ENCODE measurements at places on chromosomes 13 and 19.

DNA sequence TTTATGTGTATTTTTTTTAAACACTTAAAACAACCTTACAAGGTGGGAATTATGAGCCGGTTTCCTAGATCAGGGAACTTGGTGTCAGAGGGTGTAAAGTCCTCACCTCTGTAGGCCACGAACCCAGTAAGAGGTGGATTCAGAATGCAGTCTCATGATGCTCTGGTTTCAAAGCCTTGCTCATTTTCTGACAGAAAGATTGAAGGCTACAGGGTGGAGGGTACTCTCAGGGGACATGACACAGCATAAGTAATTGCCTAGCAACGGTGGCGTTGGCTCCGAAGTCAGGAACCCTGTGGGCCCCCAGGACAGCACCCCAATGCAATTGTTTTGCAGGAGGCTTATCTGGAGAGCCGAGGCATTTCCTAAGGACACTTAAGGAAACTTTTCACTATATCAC lies 794.7 kb downstream of the EFNB2 start:
- DNase-seq, result no peak

DNA sequence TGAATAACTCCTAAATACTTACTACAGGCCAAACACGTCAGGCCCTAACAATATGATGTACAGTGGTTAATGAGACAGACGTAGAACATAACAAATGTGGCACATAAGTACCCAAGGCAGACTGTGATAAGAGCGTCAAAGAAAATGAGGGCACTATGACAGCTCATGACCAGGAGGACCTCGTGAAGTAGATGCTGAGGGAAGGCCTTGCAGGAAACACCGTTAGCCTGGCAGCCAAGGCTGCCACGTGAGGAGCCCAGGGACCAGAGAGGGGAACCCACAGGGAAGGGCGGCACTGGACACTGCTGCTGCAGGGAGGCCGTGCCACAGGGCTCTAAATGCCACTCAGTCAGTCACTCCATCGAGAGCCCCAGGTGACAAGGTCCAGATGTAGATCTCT lies 5.7 kb downstream of the TUBGCP3 start:
- no peak for DNase-seq

DNA sequence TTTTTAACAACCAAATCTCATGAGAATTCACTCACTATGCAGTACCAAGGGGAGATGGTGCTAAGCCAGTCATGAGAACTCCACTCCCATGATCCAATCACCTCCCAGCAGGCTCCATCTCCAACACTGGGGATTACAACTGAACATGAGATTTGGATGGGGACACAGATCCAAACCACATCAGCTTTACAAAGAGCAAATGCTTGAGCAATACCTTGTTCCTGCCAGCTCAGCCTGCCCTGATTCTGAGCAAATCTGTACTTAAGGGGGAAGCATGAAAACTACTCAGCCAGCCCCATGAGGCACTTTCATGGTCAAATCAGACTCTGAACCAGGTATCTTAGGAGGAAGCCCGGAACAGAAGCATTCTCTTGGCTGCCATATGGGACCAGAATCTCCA lies 259.9 kb downstream of the TBC1D4 start:
- DNase-seq, result no peak

DNA sequence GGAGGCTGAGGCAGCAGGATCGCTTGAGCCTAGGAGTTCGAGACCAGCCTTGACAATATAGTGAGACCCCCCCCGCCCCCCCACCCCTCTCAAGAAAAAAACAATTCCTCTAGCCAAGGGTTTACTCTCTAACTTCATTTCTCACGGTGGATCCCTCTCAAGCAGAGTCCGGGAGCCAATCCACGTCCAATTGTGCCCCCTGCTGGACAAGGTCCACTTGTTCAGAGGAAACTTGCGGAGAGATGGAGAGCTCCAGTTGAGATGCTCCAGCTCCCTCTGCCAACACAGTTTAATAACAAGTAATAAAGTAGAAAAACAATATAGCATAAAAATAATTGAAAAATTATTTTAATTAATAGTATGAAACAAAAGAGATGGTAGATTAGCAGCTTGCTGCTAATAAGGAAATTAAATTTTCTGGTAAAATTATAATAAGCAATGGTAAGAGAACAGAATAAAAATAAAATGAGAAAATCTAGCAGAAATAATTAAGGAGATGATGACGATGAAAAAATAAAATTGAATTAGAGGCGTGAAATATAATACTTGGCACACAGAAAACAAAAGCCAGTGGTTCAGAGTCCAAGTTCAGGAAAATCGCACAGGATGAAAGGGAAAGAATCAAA lies 14.5 kb upstream of the SIGLEC14 start:
- DNase-seq, result no peak

DNA sequence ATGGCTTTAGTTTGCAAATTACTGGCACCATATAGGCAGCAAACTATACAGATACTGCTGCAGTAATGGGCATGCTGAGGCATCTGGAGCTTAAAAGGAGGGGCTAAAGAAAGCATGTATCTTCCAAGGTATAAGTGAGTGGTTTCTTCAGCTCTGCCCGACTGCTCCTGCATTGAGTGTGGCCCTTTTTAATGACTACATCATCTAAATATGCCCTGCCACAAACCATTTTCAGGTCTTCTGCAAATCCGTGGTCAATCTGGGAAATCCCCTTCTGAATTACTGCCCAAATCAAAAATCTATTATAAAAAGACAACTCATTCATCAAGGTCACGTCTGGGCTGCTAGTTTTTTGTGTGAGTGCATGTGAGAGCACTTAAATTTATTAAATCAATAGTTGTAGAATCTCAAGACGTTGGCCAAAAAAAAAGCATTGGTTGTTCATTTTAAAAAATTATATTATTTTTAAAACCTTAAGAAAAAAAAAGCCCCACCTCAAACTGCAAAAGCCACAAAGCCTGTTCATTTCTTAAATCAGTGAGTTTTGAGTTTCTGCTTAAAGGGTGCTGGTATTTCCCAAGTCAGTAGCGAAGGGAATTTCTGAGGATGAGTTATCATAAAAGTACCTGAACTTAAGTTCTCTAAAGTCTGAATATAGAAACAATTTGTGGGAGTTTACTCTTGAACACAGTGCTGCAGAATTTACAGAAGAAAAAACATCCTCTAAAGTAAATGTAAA lies 16.3 kb downstream of the LCP1 start:
- DNase-seq, result no peak

- peak; percentile 34 for DNase-seq
These were observed 17.8 kb upstream of the ENOX1 start for GRCh38 chr13:43804461-43805070.

DNA sequence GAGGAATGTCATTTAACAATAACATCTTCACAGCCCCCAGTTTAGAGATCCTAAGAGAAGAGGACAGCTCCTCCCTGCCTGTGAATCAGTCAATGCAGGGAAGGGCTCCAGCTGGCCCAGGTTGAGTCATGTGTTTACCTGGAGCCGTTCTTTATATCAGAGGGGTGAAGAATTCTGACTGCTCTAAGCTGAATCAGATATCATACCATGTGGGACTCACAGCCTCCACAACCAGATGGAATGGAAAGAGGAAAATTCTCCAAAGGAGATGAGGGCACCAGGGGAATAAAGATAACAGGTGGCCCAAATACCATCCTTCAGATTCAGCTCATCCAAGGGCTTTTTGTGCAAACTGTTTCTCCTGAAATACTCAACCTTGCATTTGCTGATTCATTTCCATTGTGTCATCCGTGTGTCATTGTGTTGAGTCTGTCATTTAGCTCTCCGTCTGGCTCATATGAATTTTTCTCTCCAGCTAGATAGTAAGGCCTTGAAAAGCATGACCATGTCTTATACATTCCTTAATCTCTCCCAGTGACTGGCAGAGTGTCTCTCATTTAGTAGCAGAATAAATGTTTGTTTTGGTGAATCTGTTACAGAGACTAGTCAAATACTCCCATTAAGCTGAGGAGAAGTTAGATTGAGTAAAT lies 217.9 kb downstream of the RFC3 start:
- no peak for DNase-seq

GRCh38 chr19:30006207-30006606 lies 64.2 kb downstream of the URI1 start:
- DNase-seq, result no peak
